Activated effector memory CD4-positive, alpha-beta T cell treated with Interleukin-2 at 50 U/mL for 16 hours (primary cell): ENCODE measurements at places on chromosomes 6 and 20.

DNA sequence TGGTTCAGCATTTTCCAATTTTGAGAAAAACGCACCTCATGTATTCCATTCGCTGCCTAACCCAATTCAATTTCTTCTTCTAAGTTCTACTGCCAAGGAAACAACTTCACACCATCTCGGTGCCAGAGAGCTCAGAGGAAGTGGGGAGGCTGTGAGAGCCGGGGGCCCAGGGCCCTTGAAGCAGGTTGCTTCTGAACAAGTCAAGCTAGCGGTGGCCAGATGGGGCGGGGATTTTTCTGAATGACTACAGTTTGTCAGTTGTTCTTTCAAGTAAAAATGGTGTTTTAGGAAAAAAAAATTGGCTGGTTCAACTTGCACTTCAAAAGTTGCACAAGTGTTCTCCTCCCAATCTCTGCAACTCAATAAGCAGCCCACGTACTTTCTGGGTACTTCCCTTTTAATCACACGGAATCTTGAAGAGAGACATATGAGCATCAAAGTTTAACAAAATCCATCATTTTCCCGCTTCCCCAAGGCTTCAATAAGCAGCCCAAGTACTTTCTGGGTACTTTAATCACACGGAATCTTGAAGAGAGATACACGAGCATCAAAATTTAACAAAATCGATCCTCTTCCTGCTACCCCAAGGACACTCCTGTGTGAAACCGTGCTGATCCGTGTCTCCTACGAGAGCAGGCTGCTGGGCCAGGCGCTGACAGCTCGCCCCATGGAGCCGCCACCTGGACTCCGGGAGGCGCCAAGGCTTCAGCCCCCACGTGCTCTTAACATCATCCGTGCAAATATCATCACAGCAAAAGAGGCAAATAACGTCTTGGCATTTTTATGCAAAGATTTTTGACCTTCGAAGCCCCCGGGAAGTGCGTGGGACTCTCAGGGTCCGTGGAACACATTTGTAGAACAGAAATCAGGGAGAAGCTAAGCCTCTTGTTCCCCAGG is 186.7 kb upstream of the PDE10A start:
- no peak for DNase-seq

DNA sequence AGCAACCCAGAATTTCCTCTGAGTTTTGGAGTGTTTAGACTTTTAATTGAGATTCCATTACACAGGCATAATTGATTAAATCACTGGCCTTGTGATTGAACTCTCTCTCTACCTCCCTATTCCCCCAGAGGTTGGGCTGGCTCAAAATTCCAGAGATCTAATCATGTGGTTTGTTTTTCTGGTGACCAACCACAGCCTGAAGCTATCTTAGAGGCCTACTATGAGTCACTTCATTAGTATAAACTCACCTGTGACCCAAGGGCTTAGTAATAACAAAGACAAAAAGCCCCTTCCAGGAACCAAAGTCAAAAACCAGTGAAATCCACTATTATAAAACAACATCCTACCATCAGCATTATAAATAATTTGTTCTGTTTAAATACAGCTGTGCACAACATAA is 992.5 kb upstream of the CITED2 start:
- no peak for DNase-seq

DNA sequence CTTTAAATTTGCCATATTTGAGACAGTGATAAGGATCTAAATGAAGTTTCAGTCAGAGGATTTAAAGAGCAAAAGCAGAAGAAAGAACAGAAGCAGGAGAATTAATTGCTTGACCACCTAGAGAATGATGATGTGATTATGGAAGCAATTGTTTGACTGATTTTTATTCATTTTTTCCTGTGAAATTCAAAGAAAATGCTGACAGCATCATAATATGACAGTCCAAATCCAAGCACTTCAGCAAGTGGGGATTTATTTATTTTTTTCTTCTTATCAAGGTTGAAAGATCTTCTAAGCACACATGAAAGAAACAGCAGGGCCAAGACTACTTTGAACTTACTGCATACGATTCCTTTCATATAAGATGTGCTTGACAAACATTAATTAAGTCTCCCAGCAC is 125.2 kb downstream of the BMP2 start:
- no peak for DNase-seq

GRCh38 chr6:27096834-27097511 is 150.5 kb upstream of the PRSS16 start:
- no peak for DNase-seq

DNA sequence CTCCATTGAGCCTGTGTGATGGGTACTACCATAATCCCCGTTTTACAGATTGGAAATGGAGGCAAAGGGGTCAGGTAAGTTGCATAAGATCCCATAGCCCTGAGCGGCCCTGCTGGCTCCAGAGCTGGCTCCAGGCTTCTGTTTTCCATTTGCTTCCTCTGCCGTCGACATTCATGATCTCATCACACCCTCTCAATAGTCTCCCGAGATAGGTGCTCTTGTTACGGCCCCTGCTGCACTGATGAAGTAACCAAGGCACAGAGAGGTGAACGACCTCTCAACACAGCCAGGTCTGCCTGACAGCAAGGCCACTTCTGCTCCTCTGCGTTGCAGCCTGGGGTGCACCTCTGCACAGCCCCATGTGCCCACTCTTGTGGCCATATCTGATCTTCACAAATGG is 16.9 kb downstream of the CDH22 start:
- DNase-seq, result no peak

DNA sequence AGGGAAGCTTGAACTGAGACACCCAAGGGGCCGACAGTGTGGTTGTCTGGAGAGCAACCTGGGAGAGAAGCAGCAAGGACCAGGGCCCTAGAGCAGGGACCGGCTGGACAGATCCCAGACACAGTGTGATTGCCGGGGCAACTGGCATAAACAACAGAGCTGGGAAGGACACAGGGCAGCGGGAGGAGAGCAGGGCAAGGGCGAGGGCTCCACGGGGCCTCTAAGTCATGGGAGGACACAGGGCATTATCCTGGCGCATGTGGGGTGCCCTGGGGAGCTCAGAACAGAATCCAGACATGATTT is 31.1 kb upstream of the CCR6 start:
- DNase-seq, result no peak

- DNase-seq, result no peak
Measured at GRCh38 chr20:46178891-46179290, 60.8 kb downstream of the CD40 start.

DNA sequence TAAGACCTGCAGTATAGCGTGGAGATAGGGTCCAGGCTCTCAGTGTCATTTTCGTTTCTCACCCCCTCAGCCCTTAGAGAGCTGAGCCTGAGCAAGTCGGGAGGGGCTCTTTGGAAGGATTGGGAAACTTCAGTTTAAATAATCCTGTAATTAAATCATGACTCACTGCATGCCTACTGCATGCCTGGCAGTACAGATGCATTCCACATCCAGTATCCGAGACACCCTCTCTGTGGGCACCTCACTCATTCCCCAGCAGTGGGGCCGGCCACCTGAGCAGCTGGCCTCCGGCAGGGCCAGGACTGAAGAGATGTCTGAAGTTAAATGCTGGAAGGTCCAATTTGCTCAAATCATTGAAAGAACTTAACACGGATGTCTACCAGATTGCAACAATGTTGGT is 316.6 kb downstream of the THBS2 start:
- no peak for DNase-seq

- no peak for DNase-seq
Measured at GRCh38 chr20:51757226-51757625, 11.0 kb downstream of the ATP9A start.

- DNase-seq, result no peak
Measured at GRCh38 chr6:125375821-125376220, 74.1 kb upstream of the HDDC2 start.

DNA sequence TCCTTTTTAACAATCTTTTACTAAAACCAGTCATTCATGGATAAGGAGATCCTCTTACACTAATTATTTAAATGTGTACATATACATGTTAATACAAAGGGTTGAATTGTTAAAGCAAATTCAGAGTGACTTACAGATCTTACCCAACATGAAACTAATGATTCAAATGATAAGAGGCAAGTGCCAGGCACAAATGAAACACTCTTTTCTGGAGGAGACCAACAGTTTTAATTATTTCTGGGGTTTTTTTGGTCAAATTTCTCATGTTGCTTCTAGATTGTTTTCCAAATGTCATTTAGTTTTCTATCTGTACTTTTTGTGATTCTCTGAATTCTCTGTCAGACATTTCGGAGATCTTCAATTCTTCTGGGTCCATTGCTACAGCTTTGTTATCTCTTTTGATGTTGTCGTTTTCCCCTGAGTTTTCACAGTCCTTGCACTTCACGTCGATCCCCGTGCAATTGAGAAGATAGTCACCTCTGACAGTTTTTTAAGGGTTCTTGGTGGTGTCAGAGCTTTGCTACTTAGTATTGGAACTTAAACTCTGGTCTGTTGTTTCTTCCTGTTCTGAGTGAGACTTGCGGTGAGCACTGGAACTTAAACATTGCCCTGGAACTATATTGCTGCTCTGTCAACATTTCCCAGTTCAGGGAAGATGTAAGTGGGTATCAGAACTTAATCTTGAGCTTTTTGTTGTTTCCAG is 23.2 kb downstream of the MAS1 start:
- no peak for DNase-seq

DNA sequence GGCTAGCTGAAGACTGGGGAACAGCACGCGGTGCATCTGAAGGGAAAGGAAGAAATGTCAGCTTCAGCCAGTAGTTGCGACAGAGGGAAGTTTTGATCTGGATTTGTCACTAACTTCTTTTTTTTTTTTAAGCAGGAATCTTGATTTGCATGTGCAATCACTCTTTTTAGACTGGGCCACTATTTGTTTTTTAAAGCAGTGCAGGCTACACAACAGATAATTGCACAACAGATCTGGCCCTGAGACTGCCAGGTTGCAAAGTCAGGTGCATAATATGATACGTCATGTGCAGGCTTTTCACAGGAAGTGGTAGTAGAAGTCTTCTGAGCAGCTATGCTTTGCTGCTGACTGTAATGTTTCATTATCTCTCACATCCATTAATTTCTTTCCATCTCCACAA is 13.5 kb downstream of the PFDN4 start:
- no peak for DNase-seq

- DNase-seq, result no peak
Measured at GRCh38 chr6:110547266-110547964, 71.0 kb upstream of the SLC22A16 start.

DNA sequence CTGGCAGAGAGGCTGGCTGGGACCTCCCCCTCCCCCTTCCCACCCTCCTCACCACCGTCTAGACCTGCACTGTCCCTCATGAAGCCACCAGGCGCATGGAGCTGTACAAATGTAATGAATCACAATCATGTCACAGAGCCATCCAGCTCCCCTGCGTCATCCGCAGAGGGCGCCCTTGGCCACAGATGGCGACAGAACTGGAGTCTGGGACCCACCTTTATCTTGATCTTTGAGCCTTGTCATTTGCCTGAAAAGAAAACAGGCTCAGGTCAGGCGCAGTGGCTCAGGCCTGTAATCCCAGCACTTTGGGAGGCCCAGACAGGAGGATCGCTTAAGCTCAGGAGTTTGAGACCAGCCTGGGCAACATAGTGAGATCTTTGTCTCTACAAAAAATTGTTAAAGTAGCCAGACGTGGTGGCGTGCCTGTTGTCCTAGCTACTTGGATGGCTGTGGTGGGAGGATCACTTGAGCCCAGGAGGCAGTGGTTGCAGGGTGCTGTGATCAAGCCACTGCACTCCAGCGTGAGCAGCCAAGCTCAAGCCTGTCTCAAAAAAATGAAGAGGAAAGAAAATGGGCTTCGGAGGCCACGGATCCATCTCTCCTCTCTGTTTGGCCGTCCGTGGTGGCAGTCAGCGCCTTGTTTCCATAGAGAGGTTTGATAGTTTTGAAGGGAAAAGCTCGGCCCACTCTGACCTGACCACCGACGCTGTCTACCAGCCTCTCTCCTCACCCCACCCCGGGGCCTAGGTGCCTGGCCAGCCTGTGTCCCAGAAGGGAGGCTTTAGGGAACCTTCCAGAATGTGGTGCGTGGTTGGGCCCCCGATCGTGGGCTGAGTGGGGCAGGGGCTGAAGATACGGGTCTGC is 6.2 kb downstream of the COL9A3 start:
- DNase-seq, result no peak

GRCh38 chr6:144189351-144189750 is 39.0 kb downstream of the STX11 start:
- no peak for DNase-seq

DNA sequence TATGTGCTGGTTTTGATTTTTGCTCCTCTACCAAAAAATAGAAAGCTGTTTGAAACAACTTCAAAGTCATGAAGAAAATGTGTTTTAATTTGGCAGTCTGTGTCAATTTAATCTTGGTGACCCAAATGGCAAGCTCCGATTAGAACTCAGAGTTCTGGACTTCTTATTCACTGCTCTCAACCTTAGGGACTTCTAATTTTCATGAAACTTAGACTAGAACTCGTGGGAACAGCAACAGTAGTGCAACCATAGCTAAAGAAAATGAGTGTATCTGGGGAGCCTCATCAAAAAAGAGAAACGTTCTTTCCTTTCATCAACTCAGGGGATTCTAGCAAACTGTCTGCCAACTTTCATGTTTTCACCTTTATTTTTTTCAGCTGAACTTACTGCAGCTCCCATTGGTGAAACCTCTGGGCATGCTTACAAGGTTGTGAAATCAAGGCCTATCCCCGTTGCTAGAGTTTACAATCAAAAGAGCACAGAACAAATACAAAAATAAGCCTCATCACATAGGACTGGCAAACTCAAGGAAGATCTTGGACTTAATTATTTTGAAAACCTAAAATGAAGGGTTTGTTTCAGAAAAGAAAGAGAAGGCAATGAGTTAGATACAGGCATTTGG is 114.0 kb upstream of the HSF2 start:
- no peak for DNase-seq

DNA sequence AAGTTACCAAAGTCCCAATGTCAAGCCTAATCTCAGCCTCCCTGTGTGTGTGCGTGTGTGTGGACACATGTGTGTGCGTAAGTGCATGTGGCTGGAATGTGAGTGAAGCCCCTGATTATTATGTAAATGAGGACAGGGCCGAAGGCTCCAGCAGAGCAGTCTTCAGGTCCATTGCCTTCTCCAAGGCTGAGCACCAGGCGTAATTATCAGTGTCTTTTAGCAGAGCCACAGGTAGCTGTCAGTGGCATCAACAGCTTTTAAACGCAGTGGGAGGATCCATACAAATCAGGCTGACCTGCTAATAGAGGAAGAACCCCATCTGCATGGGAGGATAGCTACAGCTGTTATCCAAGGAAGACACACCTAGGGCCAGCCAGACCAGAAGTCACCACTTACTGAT is 324.3 kb upstream of the MOCS1 start:
- DNase-seq, result no peak

DNA sequence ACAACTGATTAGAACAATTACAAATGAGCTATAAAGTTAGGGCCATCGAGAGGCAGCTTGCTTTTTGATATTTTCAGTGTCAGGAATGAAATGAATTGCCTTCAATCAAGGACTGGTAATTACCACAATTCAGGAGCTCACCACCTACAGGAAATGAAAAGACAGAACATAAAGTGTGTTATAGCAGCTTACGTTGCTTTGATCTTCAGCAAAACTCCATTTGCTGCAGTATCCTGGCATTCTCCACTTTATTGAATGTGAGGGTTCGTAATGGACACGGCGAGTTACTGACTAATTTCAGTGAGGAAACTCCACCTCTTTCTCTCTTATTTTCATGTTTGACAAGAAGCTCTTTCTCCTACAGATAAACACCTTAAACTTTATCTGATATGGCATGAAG is 440.0 kb upstream of the HSF2 start:
- DNase-seq, result no peak

GRCh38 chr6:19719691-19720128 is 117.5 kb upstream of the ID4 start:
- no peak for DNase-seq

GRCh38 chr20:41563087-41563486 is 55.1 kb downstream of the CHD6 start:
- no peak for DNase-seq
